ENCODE measurements at places on chromosomes 16 and 17. TPM values are rescaled to one million over a fixed set of nuclear protein-coding genes. Genes with fewer than 3 reads are reported as not detected.

The STX1B gene
- total RNA-seq: 1.4 TPM

The ASPA gene
- total RNA-seq: not detected

The PRSS36 gene
- total RNA-seq: 1.1 TPM

The MPP2 gene
- 1.1 TPM for total RNA-seq

All from A549 treated with Hydrocortisone at 1 μM for 4 hours (cell line).